ENCODE measurements at places on chromosomes 7 and 10.

DNA sequence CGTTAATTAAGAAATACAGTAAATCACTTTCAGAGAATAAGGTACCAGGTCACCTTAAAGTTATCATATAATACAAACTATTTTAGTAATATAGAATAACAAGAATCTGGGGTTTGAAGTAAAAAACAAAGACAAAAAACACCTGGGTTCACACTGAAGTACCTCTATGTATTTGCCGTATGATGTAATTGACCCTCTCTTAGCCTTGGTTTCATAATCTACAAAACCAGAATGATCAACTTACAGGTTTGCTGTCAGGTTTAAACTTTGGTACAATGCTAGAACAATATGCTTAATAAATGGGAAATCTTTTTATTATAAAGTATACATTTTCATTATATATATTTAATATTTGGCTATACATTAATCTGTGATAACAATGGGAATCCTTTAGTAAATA is 58.3 kb downstream of the CDCA7L start:
- peaks cover 6% of the 10 kb centered on the region for H3K27me3 ChIP-seq
- H3K36me3 ChIP-seq, result no peaks in the 10 kb centered on the region
- DNase-seq, result no peak
- no peak overlapping the region for H3K27ac ChIP-seq
- H3K4me3 ChIP-seq, result no peak overlapping the region
- H3K4me1 ChIP-seq, result no peaks in the 10 kb centered on the region

DNA sequence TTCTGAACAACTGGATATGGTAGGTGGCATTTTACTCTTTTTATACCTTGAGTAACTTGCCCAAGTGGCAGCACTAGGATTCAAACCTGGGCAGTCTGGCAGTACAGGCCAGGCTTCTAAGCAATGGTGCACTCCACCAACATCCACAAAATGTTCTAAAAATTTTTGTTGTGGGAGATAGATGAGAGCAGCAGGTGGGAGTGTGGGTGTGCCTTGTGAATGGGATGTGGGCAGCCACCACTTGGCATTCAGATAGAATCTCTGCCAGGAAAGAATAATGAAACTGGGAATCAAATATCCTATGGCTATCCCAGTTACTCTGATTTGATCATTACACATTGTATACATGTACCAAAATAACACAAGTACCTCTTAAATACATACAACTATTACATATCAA is 810.7 kb downstream of the MAGI2 start:
- no peaks in the 10 kb centered on the region for H3K27me3 ChIP-seq
- no peaks in the 10 kb centered on the region for H3K36me3 ChIP-seq
- DNase-seq, result no peak
- H3K4me3 ChIP-seq, result no peak overlapping the region
- H3K4me1 ChIP-seq, result no peaks in the 10 kb centered on the region
- no peak overlapping the region for H3K27ac ChIP-seq

GRCh38 chr10:125107166-125107949 is 53.0 kb downstream of the CTBP2 start:
- H3K27me3 ChIP-seq, result no peaks in the 10 kb centered on the region
- H3K27ac ChIP-seq, result no peak overlapping the region
- DNase-seq, result no peak
- peaks cover 27% of the 10 kb centered on the region for H3K36me3 ChIP-seq

- no peaks in the 10 kb centered on the region for H3K4me1 ChIP-seq
- H3K27me3 ChIP-seq, result no peaks in the 10 kb centered on the region
- H3K4me3 ChIP-seq, result no peak overlapping the region
- no peak overlapping the region for H3K27ac ChIP-seq
- no peak for DNase-seq
Observed at GRCh38 chr7:119748991-119749390, 524.0 kb upstream of the KCND2 start.

DNA sequence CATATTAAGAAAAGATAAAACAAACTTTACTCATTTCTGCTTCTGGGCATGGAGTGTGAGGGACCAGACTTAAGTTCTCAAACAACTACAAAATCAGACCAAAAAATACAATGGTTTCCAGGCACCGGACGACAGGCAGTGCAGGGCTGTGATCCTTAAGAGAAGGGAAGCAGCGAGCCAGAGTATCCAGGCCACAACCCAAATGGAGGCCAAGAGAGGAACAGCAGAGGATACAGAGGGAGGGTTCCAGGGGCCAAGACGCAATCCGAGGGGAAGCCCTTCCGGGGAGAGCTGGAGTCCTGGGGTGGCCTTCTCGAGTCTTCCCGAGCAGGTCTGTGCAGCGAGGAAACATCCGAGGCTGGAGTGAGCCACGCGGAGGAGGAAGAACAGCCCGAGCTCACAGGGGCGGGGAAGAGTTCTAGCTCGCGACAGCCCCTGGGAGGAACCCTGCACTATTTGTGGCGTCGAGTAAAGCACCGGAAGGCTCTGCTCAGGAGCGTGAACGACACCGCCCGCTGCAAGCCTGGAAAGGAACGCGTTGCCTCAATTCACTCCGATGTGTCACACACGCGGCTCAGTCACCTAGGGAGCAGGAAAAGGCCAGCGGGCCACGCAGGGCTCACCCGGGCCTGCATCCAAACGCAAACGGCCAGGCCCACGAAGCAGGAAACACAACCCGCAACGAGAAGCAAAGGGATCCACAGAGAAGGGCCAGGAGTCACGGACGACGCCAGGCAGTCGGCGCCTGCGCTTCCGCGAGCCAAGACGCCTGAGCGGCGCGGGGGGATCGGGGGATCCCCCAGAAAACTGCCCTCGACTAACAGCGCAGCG is 933 bp upstream of the RNF32 start:
- DNase-seq, result no peak
- no peaks in the 10 kb centered on the region for H3K36me3 ChIP-seq
- peak overlapping the region; percentile 75 for H3K27ac ChIP-seq
- H3K4me1 ChIP-seq, result peaks cover 9% of the 10 kb centered on the region
- H3K27me3 ChIP-seq, result no peaks in the 10 kb centered on the region

DNA sequence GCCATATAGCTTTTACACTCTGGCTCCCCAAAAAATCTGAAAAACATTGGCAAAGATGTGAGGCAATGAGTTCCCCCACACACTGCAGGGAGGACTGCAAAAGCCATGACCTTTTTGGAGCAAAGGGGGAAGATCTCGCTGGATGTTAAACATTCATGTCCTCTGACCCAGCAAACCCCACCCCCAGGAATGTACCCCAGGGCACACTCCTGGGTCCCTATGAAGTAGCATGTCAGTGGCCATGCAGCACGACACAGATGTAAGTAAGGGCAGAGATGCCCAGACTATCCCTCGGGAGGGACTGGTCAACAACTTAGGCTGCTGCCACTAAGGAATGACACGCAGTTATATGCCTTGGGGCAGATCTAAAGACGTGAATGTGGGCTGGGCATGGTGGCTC is 100.6 kb downstream of the DLG5 start:
- H3K27ac ChIP-seq, result no peak overlapping the region
- H3K4me3 ChIP-seq, result no peak overlapping the region
- H3K36me3 ChIP-seq, result peaks cover 41% of the 10 kb centered on the region

DNA sequence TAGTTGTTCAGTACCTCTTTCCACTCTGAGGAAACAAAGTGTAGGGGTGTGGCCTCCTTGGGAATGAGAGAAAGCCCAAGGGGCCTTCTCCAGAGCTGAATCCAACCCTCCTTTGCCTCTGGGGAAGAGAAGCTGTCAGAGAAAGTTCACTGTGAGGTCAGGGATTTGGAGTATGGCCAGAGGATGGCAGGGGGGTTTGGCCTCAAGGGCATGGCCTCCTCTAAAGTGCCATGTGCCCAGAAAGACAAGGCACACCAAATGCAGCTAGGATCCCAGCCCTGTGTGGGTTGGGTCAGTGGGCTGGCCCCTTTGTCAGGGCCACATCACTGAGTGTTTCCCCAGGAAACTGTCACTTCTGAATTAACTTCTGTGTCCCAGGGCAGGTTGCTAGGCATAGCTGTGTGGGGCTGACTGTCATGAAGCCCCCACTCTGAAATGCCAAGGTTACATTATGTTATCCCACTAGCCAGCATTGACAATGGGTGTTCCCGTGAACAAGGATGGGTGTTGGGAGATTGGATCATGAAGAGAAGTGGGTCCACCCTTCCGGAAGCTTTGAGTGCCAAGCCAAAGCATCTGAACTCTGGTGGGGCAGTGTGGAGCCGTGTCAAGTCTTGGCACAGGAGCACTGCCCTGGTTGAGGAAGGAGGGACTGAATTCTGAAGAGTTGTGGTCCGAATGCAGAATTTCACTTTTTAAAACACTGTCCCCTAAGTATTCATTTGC is 123.3 kb downstream of the ZMIZ1 start:
- peaks cover 13% of the 10 kb centered on the region for H3K36me3 ChIP-seq
- H3K27me3 ChIP-seq, result no peaks in the 10 kb centered on the region
- H3K4me1 ChIP-seq, result peaks cover 97% of the 10 kb centered on the region
- peak overlapping the region; percentile 66 for H3K27ac ChIP-seq
- no peak for DNase-seq

- H3K27ac ChIP-seq, result peak overlapping the region; percentile 18
- H3K4me1 ChIP-seq, result peaks cover 18% of the 10 kb centered on the region
- DNase-seq, result no peak
- no peaks in the 10 kb centered on the region for H3K27me3 ChIP-seq
- no peak overlapping the region for H3K4me3 ChIP-seq
Observed at GRCh38 chr10:29142516-29143314, 146.2 kb upstream of the LYZL1 start.

DNA sequence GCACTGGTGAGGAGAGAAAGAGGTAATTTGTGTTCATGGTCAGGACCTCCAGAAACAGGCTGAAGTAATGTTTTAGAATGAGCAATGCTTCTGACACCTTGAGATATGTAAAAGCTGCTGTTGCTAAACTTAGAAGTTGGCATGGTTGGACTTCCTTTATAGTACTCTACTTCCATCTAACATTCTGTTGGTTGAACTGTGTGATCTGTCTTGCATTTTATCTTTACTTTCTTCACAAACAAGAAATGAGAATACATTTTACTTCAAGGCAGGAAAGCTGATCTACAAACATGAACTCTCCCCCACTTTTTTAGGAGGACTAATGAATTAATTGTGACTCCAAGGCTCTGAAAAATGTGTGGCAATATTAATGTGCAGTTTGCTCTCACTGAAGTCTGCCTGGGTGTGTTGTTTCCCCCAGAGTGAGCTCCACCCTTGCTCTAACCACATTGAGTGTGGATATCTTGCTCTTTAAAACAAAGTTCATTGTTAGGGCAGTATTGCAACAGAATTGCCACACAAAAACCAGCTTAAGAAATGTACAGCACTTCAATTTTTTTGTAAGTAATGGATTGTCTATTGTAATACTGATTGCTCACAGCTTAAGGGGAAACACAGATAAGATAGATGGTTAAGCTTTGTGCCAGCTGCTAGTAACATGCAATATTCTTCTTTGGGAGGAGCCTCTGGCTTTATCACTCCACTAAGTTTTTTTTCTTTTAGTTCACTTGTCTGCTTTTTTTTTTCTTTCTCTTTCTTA is 69.0 kb downstream of the ADD3 start:
- no peak for DNase-seq
- peak overlapping the region; percentile 72 for H3K27ac ChIP-seq
- no peak overlapping the region for H3K4me3 ChIP-seq
- no peaks in the 10 kb centered on the region for H3K27me3 ChIP-seq
- H3K4me1 ChIP-seq, result peaks cover 71% of the 10 kb centered on the region
- H3K36me3 ChIP-seq, result no peaks in the 10 kb centered on the region

DNA sequence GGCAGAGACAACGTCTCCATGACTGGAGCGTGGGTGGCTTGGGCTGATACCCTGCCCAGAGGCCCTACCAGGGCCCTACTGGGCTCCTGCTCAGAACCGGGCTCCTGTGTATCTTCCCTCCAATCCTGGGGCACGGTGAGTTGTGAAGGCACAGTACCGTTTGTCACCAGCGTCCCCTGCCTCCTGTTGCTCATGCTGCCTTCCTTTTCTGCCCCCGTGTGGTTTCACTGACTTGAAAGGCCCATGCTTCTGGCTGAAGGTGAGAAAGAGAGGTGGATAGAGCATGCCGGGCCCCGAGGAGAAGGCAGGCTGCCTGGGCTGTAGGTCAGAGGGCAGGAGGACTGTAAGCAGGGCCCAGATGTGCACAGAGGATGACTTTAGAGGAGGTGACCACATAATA is 9.1 kb upstream of the DMBT1 start:
- no peaks in the 10 kb centered on the region for H3K27me3 ChIP-seq
- H3K27ac ChIP-seq, result no peak overlapping the region
- no peaks in the 10 kb centered on the region for H3K36me3 ChIP-seq
- H3K4me1 ChIP-seq, result no peaks in the 10 kb centered on the region
- DNase-seq, result no peak
- no peak overlapping the region for H3K4me3 ChIP-seq

- H3K4me1 ChIP-seq, result peaks cover 57% of the 10 kb centered on the region
- H3K4me3 ChIP-seq, result no peak overlapping the region
- H3K27me3 ChIP-seq, result no peaks in the 10 kb centered on the region
- H3K36me3 ChIP-seq, result peaks cover 34% of the 10 kb centered on the region
- DNase-seq, result no peak
- peak overlapping the region; percentile 76 for H3K27ac ChIP-seq
Observed at GRCh38 chr10:43402176-43402575, 6.8 kb downstream of the HNRNPF start.

DNA sequence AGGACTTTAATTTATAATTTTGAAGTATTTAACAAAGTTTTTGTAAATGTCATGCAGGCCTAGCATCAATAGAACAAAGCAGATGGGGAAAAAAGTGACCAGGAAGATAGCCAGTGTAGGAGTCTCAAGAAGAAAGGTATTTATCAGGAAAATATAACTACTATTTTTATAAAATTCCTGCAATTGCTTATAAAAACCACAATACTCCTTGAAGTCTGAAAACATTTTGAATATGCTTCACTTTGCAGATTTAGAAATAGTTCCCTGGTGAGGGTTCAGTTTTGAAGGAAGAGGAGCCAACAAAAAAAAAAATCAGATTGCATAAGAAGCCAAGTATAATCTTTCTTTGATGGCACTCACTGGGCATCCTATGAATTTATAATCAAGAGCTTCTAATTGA is 34.1 kb downstream of the MTERF1 start:
- H3K4me1 ChIP-seq, result no peaks in the 10 kb centered on the region
- DNase-seq, result no peak
- H3K27me3 ChIP-seq, result no peaks in the 10 kb centered on the region
- H3K4me3 ChIP-seq, result no peak overlapping the region
- H3K36me3 ChIP-seq, result peaks cover 4% of the 10 kb centered on the region

DNA sequence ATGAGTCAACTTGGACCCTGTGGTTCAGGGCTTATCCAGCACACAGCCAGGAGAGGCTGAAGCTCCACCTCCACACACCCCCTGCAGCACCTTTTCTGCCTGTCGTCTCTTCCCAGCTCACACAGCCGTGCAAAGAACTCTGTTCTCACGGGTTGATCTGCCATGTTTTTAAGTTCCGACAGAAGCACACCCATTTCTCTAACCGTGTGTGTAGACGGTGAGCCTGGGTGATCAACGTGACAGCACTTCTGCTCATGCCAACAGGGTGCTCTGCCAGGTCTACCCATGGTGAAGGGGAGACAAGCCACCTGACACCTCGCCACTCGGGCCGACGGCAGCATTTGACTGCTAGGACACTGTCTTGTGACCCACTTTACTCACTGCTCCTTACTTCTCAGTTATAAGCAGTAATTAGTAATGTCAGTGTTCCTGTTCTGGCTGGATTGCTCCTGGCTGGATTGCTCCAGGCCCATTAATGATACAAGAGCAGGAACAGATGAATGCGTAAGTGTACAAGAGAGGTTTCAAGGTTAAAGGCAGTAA is 90.5 kb downstream of the RNF216 start:
- H3K27ac ChIP-seq, result peak overlapping the region; percentile 99
- H3K36me3 ChIP-seq, result peaks cover 5% of the 10 kb centered on the region
- H3K27me3 ChIP-seq, result no peaks in the 10 kb centered on the region
- H3K4me1 ChIP-seq, result peaks cover 59% of the 10 kb centered on the region

- no peak overlapping the region for H3K27ac ChIP-seq
- H3K4me3 ChIP-seq, result no peak overlapping the region
- H3K4me1 ChIP-seq, result no peaks in the 10 kb centered on the region
- H3K27me3 ChIP-seq, result no peaks in the 10 kb centered on the region
- no peak for DNase-seq
- H3K36me3 ChIP-seq, result no peaks in the 10 kb centered on the region
Observed at GRCh38 chr7:4066626-4067475, 615.2 kb upstream of the FOXK1 start.

All from SK-N-SH (cell line).